ENCODE measurements at places on chromosomes 11 and 22.
A peak's percentile ranks its signal among the peaks of the same experiment; 100 is the strongest.

DNA sequence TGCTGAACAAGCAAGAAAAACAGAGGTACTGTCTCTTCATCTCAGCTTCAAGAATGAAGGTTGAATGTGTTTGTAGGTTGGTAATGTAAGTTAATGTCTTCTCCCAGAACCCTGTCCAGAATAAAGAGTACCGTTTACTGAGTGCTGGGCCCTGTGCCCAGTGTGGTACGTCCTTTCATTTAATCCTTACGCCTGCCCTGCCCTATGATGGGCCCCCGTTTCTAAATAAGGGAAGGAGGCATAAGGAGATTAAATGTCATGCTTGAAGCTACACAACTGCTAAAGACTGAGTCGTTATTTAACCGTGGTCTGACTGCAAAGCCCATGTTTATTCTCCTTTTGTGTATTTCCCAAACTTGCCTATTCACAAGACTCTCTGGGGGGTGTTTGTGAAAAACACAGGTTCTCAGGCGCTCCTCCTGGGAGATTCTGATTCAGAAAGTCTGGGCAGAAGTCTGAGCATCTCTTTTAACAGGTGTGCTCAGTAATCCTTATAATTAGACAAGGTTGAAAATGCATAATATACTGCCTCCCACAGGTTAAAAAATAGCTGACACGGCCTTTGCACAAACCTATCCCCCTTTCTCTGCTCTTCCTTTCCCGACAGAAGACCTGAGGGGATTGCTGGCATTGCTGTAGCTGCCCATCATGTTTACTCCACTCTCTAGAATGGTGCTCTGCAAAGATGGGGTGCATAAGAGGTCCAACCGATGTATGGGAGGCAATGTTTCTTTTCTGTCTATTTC, 56.3 kb upstream of the ZBTB44 start:
- DNase-seq = no peak

DNA sequence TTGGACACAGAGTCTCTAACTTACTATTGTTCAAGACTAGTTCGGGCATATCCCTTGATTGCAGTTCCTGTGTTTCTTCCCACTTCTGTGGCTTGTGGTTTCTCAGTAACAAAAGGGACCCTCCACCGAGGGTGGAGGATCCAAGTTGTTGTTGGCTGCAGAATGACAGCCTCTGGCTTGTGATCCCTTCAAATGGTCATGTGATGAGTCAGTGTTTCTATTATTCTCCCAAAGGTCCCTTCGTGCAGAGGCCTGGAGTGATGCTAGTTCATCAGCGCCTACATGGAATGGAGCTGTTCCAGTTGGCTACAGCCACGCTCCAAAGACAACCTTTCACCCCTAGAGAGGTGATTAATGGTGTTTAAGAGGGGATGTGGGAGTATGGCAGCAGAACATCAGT, 2.6 kb upstream of the VWCE start:
- peak; percentile 8 for DNase-seq

DNA sequence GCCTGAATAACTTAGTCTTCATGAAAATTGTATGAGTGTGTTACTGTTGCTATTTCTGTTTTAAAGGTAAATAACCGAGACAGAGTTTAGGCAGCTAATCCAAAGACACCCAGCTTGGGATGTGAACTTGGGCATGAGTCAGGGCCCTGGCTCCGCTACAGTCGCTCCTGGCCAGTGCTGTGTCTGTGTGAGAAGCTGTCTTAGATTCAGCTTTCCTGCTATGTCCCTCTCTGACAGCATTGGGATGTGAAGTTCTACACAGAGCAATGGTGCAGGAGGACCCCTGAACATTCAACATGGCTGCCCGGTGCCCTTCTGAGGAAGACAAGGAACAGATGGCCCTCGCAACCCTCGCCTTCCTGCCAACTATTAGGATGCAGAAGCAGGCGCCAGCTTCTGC, 49.4 kb downstream of the GALNT18 start:
- peak; percentile 35 for DNase-seq

DNA sequence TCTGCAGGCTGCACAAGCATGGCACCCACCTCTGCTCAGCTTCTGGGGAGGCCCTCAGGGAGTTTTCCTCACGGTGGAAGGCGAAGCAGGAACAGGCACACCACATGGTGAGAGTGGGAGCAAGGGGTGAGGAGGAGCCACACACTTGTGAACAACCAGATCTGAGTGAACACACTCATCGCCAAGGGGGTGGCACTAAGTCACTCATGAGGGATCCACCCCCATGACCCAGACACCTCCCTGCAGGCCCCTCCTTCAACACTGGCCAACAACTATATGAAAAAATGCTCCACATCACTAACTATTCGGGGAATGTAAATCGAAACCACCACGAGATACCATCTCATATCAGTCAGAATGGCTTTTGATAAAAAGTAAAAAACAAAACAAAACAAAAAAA, 722 bp upstream of the KRTAP5-2 start:
- DNase-seq = no peak

- DNase-seq = no peak
These were observed 891 bp downstream of the SAMM50 start for GRCh38 chr22:43955883-43956782.

DNA sequence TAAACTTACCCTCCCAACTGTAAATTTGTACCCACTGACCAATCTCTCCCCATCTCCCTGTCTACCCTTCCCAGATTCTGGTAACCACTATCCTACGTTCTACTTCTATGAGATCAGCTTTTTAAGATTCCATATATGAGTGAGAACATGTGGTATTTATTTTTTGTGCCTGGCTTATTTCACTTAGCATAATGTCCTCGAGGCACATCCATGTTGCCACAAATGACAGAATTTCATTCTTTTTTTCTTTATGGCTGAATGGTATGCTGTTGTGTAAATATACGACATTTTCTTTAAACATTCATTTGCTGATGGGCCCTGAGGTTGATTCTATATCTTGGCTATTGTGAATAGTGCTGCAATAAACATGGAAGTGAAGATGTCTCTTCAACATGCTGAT, 74.7 kb upstream of the RRM1 start:
- no peak for DNase-seq

GRCh38 chr22:44023404-44024287, 456 bp upstream of the PARVB start:
- DNase-seq = peak; percentile 33

DNA sequence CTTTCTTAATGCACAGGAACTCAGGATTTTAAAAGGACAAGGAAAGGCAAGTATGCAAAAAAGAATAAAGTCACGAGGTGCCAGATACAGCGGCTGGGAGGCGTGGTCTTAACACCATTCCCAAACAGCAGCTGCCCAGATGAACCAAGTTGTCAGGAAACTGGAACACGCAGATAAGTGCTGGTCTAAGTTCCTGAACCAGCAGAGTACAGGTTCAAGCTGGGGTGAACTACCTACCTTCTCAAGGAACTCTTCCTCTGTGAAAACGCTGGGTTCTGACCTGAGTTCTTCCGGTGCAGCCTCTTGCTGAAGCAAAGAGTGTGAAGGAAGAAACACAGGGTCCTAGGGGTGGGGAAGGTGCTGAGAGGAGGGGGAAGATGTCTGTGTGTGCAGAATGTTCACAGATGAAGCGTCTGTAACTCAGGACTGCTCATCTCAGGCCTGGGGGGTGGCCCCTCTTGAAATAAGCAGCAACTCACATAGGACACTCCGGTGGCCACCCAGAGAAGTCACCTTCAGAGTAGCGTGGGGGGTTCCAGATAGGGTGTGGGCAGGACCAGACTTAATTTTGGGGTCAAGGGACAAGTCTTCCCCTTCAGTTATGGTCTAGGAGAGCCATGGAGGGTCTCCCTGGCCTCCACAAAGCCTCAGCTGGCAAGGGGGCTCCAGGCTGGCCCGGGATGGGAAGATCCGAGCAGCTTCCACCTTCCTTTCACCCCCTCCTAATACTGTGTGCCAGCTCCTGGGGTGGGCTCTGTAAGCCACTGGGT, 3.2 kb downstream of the TPST2 start:
- no peak for DNase-seq

DNA sequence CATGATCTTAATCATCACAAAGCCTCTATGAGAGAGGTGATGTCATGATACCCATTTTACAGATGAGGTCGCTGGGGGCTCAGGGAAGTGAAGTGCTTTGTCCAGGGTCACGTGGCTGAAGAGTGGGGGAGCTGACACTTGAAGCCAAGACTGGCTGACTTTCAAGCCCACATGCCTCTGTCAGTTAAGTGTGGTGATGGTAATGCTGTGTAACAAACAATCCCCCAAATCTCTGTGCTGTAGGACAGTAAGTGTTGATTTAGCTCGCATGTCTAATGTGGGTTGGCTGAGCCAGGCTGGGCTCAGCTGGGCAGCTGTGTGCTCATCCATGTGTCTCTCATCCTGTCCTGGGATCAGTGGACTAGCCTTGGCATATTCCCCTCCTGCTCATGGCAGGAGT, 87.1 kb upstream of the GRK3 start:
- DNase-seq = no peak

- peak; percentile 89 for DNase-seq
These were observed 7.7 kb upstream of the TCF20 start for GRCh38 chr22:42277988-42278776.

- DNase-seq = no peak
These were observed 28.7 kb downstream of the RPL3 start for GRCh38 chr22:39290724-39291161.

- no peak for DNase-seq
These were observed 34.6 kb upstream of the MN1 start for GRCh38 chr22:27836181-27836580.

Measured in G401 (cell line).